ENCODE measurements at places on chromosomes 3 and 15.

- DNase-seq, result no peak
Measured at GRCh38 chr3:158810823-158811724, 9.2 kb downstream of the MFSD1 start.

DNA sequence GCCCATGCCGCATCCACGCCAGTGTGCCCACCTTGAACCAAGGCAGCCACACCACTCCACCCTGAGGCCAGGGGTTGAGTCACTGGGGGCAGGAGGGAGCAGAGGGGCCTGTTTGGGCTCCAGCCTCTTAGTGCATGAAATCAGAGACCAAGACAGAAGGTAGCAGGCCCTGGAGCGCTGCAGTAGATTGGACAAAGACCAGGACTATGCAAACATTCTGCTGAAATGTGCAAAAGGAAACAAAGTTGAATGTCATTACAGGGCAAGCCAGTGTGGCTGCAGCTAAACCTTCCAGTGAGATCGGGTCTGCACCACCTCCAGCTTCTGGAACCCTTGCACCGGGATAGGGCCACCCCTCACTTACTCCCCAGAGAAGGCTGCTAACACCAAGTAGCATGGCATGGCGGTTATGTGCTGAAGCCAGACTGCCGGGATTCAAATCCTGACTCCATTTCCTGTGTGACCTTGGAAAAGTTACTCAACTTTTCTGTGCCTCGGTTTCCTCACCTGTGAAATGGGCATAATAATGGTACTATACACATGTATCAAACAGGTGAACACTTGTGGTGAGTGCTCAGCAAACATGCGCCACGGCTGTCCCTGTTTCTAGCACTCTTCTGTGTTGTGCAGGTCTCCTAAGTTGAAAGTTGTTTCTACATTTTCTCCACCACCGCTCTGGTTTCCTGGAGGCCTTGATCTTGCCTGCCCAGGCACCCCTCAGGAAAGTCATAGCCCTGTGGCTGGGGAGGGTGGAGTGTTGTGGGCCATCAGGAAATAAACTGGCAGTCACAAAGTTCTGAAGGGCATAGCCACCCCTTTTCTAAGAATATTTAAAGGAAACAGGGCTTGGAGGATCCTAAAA is 25.0 kb upstream of the GP9 start:
- no peak for DNase-seq

GRCh38 chr3:14123308-14124222 is 1.1 kb downstream of the CHCHD4 start:
- DNase-seq, result no peak

DNA sequence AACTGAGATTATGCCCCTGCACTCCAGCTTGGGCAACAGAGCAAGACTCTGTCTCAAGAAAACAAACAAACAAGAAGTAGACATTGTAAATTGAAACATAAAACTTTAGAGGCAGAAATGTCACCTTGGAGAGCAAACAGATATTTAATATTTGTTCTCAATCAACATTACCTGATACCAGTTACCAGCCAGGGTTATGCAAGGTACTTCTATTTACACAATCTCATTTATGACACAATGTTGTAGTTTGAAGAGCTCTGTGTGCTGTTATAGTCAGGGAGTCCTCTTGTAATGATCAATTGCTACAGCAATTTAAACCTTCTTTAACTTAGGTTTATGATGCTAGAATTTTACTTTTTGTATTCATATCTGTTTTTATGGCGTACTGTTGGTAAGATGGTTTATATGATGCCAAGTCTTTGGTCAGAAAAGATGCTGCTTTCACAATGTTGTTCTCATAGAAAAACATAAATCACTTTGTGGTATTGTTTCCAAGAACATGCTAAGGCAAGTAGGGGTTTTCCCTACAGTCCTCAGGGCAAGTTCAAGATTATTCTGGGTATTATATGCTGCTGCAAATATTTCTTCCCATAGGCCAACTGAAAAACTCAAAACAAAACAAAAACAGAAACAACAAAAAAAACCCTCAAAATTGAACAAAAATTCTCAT is 173.5 kb downstream of the TNIK start:
- no peak for DNase-seq

DNA sequence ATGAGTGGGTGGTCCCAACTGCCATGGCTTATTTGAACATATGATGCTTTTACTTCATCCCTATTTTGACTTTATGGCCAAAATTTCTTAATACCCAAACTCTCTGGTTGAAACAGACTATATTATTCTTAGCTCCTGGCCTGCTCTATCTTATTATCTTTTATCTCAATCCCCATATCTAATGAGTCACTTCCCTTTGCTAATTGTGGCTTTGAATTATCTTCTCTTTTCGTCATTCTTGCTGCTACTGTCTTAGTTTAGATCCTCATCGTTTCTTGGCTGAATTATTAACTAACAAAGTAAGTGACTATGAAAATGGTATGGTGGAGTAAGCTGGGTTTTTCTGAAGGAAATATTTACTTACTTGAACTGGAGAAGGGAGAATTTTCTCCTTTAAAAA is 28.2 kb upstream of the DNAJC19 start:
- DNase-seq, result no peak

GRCh38 chr15:59537403-59537802 is 74.2 kb upstream of the GCNT3 start:
- no peak for DNase-seq
